Cardiac septum (tissue), 1 donor: ENCODE measurements at places on chromosomes 5 and 9. TPM values are rescaled to one million over a fixed set of nuclear protein-coding genes. Genes with fewer than 3 reads are reported as not detected.
A peak's percentile ranks its signal among the peaks of the same experiment; 100 is the strongest.

Gene ANKRD33B
- total RNA-seq = 15.2 TPM

Gene GRIN3A
- 0.11 TPM for total RNA-seq

Gene FOXD4L4
- total RNA-seq = not detected

- DNase-seq = no peak
These were observed 27.1 kb upstream of the TENT2 start for GRCh38 chr5:79585116-79585515.

GRCh38 chr9:81113453-81114124 is 575.8 kb downstream of the TLE1 start:
- no peak for DNase-seq

DNA sequence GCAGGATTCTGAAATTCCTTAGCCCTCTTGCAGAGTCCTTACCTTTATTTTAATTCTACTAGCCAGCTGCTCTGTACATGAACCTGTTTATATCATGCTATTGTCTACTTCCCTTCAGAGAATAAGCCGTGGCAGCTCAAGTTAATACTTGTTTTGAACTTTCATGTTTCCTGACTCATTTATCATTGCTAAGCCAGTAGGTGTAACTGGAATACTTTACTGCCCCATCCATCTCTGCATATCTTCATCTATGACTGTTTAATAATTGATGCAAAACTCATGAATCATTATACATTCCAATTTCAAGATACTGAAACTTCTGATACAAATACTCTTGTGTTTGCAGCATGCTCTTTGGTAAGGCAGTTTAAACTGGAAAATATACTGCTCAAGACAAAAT is 174.7 kb downstream of the PPP2R2B start:
- no peak for DNase-seq

GRCh38 chr9:130940693-130941576 is 1.9 kb upstream of the FIBCD1 start:
- peak; percentile 82 for DNase-seq

- peak; percentile 61 for DNase-seq
These were observed 9.9 kb downstream of the SEPTIN8 start for GRCh38 chr5:132767150-132767549.

- DNase-seq = no peak
These were observed 107.2 kb upstream of the CKMT2 start for GRCh38 chr5:81125959-81126358.

DNA sequence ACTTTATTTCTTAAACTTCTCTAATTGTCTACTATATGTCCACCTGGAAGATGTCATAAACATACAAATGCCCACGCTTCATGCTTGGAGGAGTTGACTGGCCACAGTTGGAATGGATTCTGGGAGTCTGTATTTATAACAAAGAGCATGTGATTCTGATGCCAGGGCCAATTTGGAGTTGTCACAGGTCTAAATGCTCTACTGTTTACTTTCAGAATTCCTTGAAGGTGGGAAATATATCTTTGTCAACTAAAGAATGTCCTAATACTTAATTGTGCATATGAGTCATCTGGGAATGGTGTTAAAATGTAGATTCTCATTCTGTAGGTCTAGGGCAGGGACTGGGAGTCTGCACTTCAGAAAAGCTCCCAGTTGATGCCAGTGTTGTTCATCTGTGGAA is 196.1 kb downstream of the ANXA1 start:
- no peak for DNase-seq

- no peak for DNase-seq
These were observed 3.7 kb upstream of the FAM78A start for GRCh38 chr9:131279863-131280570.

GRCh38 chr5:93192087-93192486 is 388.9 kb downstream of the NR2F1-AS1 start:
- no peak for DNase-seq
